ENCODE measurements at places on chromosomes 5 and 9.

- no peak for DNase-seq
Measured at GRCh38 chr9:122029898-122030297, 63.2 kb downstream of the TTLL11 start.

DNA sequence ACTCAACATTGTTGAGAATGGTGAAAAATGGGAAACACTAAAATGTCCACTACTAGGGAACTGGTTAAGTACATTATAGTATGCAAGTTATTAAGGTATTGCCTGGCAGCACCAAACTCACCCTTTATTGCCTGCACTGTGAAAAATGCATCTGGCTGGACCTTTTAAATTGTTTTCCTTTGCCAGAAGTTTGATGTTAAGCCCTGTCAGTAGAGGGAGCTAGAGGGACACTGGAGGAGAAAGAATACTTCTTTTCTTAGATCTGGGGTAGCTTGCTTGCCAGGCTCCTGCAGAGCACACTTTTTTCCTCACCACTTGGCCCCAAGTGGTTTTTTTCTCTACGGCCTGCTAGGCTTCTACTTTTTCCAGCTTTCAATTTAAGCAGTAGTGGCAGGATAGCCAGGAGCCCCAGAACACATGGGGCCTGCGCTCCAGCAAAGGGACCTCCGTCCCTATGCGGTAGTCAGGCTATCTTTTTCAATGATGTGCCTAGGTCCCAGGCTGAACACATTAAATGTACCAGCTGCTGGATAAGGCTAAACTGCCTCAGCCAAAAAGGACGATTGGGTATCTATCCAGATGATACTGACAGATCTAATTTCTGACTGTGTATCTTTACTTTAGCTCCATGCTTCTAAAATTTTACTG, 8.0 kb upstream of the HABP4 start:
- DNase-seq: peak; percentile 62

GRCh38 chr5:135457424-135458071, 5.4 kb upstream of the TIFAB start:
- peak; percentile 73 for DNase-seq

- no peak for DNase-seq
Measured at GRCh38 chr9:40914772-40915659, 213.5 kb downstream of the FOXD4L6 start.

DNA sequence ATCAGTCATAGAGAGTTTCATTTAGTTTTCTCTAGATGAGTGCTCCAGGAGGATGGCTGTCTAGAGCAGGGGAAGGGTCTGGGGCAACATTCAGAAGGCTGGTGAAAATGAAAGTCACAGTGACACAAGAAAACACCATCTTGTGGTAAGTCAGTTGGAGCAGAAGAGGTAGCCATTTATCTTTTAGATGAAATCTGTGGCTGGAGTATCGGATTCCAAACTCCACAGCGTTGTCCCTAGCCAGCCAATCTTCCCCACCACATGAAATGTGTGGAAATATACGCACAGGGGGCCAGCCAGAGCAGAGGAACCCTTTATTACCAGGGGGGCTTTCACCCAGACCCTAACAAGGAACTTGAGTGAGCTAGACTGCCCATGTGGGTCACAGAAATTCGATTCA, 15.9 kb upstream of the TNFAIP8 start:
- no peak for DNase-seq

GRCh38 chr9:132077881-132078698, 1.6 kb downstream of the MED27 start:
- peak; percentile 88 for DNase-seq

GRCh38 chr5:78666041-78666444, 17.5 kb upstream of the LHFPL2 start:
- DNase-seq: peak; percentile 27

DNA sequence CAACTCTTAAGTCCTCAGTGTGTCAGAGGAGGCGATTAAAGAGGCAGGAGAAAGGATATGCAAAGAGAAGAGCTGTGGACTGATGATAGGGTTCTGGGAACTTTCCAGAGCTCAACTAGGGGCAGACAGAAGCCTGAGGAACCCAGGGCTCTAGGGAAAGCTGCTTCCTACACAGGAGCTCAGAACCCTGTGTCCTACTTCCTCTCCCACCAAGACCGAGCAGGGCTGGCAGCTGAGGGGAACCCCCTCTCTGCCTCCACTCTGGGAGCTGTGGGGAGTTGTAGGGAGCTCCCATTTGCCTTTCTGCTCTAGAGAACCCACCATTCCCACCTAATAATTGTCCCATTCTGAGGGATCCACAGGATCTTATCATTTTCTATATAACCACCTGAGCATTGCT, 674.3 kb downstream of the ACTL7B start:
- no peak for DNase-seq

Measured in A673 (cell line).